ENCODE measurements at places on chromosomes 7 and 10.

- DNase-seq = no peak
These were observed 76.5 kb downstream of the FAM53B start for GRCh38 chr10:124667425-124668345.

DNA sequence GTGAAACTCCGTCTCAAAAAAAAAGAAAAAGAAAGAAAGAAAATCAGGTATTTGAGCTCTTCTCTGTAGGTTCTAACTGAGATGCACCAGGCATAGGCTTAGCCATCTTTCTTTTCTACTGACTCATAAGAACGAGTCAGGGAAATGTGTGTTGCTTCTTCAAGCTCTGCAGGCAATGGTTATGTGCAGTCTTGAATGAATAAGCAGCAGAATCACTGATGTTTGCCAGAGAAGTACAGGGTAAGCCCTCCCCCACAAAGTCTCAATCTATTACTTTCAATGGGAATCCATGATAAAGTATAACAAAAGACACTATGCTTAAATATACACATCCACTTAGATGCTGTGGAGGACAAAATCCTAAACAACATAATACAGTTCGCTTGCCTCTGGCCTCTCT is 239.2 kb downstream of the PARD3 start:
- no peak for DNase-seq

DNA sequence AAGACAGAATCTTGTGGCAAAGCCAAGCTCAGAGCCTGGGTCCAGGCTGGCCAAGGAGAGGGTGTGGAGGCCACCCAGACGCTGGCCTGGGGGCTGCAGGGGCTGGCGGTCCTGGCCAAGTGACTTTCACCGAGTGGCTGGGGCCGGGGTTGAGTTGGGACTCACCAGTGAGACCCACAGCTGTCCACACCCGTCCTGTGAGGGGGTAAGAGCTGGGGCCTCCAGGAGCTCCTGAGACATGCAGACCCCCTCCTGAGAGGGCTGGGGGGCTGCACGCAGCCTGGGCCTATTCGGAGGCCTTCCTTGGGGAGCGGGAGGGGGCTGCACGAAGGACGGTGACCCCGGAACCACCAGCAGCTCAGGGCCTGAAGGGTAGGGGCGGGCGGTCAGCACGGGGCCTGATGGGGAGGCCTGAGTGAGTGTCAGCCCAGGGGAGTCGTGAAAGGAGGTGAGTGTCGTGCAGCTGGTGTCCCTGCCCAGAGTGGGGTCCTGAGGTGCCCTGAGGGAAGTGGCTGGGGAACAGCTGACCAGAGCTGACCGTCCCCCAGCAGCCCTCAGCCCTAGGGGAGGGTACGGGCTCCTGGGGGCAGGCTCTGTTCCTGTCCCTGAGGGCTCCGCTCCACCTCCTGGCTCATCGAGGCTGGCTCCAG is 100.9 kb downstream of the FOXL3 start:
- no peak for DNase-seq

GRCh38 chr10:5543623-5544022 is 18.9 kb downstream of the CALML3 start:
- no peak for DNase-seq

GRCh38 chr7:121083138-121083789 is 94.8 kb downstream of the CPED1 start:
- DNase-seq = no peak

- no peak for DNase-seq
These were observed 110.5 kb downstream of the EBF3 start for GRCh38 chr10:129853562-129853903.

GRCh38 chr10:96596422-96597407 is 9.9 kb upstream of the TM9SF3 start:
- DNase-seq = no peak

GRCh38 chr10:38050212-38050611 is 39.7 kb downstream of the ZNF33A start:
- no peak for DNase-seq

DNA sequence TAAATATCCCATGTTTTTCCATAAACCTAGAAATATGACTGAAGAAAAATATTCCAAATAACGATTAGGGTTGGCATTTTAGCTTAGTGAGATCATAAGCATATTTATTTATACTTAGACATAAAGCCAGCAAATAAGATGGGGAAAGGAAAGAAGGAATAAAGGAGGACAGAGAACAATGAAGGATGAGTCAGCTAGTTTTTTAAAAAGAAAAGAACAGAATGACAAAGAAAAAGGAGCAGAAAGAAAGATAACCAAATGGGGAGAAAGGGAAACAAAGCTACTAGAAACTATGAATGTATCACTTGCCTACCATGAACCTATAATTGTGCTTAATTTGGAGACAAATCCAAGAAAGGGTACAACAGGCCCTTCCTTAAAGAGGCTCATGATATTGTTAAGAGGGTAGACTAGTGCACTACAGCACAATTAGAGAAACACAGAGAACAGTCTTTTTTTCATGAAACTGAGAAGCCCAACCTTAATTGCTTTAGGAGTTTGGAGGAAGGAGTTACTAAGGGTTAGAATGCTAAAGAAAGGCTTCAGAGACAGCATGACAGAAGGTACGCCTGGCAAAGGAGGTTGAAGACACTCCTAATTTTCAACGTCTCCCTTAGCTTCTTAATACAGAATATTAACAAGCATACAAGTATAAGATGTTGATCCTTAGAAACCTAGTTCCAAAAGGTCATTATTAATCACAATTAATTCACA is 23.9 kb downstream of the HERPUD2 start:
- no peak for DNase-seq

DNA sequence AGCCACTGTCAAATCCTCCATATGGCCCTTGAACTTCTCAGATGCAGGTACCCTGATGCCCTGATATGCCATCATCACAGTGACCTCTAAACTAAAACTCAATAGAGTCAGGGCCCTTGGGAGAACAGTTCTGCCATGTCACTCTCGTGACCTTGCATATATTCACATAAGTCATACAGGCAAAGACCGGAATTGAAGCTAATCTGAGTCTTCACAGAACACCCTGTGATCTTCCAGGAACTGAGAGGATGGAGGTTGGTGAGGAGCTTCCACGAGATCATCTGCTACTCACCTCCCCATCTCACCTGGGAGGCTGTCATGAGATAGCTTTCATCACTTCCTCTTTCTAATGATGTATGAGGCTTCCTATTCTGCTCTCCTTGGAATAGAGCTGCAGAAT is 228.7 kb upstream of the CCDC6 start:
- no peak for DNase-seq

DNA sequence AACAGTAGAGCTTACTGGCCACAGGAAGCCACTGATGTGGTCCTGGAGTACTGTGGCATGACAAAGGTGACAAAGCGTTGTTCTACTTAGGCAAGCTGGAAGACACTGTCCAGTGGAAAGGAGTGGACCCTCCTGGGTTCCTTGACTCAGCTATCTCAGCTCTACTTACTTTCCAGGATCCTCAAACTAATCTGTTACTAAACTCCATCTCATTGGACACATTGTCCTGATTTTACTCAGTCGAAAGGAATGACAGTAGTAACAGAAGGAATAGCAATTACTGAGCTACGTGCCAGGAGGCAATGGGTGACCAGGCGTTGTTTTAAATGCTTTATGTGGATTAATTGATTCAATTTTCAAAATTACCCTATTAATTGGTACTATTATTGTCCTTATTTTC is 41.6 kb downstream of the ABLIM1 start:
- no peak for DNase-seq

- DNase-seq = no peak
These were observed 37.7 kb upstream of the HDAC9 start for GRCh38 chr7:18457832-18458231.

- DNase-seq = no peak
These were observed 108.3 kb upstream of the ABCB5 start for GRCh38 chr7:20507157-20507556.

DNA sequence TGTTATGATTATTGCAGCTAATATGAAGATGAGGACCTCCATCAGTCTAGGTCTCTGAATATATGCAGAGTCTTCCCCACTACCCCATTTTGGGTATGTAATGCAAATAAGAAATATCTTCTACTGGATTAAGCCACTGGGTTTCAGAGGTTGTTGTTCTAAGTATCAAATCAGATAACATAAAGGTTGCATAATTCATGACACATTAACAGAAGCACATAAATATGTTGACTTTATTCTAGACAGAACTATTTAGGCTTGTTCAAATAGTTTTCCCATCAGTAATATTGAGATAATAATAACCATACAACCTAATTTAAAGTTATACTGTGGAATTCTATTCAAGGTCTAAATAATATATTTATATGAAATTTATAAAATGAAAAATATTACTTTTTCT is 157.1 kb downstream of the ETV1 start:
- no peak for DNase-seq

DNA sequence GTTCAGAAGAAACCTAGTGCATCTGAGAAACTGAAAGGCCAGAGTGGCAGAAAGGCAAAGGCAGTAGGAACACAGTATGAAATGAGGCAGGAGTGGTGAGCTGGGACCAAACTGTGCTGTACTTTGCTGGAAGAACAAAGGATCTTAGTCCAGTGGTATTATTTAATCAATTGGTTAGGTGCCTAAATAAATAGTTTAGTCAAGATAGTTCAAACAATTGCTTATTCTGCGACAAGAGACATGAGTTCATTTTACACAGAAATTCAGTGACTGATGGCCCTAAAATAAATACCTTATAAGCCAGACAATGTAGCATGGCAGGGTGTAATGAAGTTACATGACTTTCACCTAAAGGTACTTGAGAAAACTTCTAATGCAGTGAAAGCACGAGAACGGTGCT is 181.8 kb upstream of the LRRN3 start:
- DNase-seq = no peak

GRCh38 chr7:135445690-135446089 is 64.2 kb downstream of the CNOT4 start:
- no peak for DNase-seq

DNA sequence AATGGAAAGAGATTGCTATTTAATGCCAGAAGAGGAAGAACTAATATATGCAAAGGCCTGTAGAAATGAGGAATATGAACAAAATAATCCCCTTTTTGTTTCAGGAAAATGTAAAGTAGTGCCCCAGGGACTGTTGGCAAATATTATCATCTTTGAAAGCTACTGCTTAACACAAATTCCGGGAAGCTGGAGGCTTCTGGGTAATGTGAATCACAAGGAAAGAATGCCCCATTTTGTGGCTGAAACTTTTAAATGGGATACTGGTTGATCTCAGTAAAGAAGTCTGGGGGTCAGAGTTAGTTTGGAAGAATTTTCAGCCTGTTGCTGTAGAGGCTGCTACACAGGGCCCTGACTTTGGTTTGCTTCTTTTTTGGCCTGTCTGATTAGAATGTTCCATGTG is 141.0 kb downstream of the PTEN start:
- DNase-seq = no peak

GRCh38 chr7:145156834-145157233 is 321.0 kb upstream of the TPK1 start:
- DNase-seq = no peak

- DNase-seq = no peak
These were observed 1.6 kb upstream of the PILRA start for GRCh38 chr7:100371561-100372171.

- DNase-seq = no peak
These were observed 497.5 kb downstream of the PHTF2 start for GRCh38 chr7:78296046-78296597.

DNA sequence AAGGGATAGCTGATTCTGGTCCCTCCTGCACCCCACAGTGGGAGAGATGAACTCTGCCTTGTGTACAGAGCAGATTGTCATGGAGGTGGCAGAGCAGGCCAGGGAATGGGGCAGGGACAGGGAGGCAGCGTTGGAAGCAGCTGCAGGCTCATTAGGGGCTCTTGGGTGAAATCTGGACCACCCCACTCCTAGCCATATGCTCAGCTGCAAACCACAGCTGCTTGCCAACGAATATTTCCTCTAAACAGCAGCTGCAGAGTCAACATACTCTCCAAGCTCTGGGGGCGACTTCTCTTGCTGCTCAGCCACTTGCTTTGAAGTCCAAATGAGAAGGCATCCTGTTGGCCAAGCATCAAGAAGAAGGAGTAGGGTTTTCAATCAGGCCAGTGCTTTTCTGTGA is 302.3 kb upstream of the AUTS2 start:
- no peak for DNase-seq

GRCh38 chr7:25770235-25770634 is 381.8 kb upstream of the NFE2L3 start:
- DNase-seq = no peak

DNA sequence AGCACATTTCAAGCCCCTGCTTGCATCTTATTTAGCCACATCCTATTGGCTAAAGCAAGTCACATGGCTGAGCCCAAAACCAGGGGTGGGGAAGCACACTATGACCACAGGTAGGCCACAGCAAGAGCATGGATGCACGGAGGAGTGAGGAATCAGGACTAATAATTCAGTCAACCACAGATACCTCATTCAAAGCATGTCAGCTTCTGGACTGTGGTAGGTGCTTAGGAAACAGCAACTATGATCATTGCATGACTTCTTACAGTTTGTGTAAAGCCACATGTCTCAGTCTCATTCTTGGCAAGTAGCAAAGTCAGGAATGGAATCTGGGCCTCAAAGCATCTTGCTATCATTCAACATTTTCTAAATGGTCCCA is 79.0 kb upstream of the EMX2 start:
- no peak for DNase-seq

DNA sequence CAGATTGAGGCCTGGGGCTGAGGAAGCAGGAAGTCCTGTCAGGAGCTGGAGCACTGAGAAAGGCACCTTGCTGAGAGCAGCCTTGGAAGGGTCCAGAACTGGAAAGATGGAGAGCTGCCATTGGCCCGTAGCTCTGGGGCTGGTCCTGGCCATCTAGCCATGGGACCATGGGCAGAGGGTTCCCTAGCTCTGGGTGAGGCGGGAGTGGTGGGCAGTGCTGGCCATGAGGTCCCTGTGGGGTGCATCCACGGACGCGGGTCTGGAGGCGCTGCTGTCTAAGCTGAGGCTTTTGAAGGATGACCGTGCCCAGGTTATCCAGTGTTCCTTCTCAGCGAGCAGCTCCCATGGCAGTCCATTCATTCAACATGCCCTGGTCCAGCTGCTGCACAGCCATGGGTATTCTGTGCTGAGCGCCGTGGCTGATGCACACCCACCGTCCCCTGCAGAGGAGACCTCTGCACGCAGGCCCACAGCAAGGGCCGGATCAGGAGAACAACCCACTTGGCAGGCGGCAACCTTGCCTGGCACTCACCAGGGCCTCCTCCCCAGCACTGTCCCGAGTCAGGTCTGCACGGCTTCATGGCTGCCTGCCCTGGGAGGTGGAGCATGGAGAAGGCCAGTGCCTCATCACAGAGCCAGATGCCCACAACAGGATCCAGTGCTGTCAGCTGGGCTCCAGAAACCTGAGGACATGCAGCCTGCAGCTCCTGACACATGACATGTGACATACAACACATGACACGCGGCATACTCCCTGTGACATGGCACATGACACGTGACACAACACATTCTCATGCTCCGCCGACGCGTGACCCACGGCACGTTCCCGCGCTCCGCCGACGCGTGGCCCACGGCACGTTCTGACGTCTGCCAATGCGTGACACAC is 121.9 kb downstream of the INPP5A start:
- DNase-seq = no peak
